Epithelial cell of prostate (primary cell): ENCODE measurements at places on chromosomes 5 and 9.
A peak's percentile ranks its signal among the peaks of the same experiment; 100 is the strongest.

GRCh38 chr5:173686950-173687349, 70.5 kb upstream of the BOD1 start:
- no peak for DNase-seq

DNA sequence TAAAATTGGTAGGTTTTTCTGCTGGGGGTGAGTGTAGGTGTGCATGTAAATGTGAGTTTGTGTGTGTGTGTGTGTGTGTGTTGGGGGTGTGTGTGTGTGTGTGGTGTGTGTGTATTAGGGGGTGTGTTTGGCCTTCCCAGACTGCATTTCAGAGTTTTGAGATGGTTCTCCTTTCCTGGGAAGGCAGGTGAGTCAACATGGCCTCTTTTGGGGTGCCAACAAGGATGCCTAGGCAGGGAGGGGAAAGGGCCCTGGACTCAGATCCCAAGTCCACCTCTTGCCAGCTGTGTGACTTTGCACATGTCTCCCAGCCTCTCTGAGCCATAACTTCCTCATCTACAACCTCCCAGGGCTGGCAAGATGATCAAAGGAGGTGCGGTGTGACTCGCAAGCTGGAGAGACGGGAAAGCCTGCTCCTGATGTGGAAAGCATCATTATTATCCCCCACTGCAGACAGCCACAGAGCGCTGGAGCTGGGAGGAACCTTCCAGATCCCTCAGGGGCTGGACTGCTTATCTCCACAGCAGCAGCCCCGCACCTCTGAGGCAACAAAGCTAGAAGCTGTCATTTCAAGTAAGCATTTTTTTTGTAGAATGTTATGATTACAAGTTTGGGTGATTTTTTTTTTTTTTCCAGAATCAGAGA, 63.5 kb upstream of the TBC1D2 start:
- DNase-seq: no peak

DNA sequence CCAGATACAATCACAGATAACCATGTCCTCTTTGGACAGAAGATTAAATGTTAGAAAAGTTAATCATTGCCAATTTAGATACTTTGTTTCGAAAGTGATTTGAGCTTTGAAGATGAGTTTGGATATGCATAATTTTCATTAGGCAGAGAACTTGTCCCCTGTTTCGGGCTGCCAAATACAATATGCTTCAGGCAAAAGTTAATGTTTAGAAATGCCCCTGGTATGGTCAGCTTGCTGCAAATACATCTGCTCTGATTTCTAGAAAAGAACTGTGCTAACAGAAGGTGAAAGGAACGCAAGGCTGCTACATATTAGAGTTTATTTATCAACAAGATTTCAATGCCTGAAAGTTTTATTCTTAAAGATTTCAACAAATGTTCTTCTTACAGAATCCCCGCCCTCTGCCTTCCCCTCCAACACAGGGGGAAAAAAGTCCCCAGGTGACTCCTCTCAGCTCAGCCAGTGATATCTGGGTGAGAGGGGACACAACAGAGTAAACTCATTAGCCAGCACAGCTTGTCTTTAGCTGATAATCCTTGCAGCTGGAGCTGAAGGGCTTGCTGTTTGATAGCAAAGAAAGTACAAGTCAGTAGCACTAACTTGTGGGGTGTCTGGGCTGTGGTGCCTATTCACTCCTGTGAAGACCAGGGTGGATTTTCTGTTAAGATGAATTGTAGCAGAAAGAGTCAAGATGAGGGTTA, 435.7 kb downstream of the DMAC1 start:
- DNase-seq: no peak

GRCh38 chr9:101097210-101097609, 68.7 kb downstream of the PLPPR1 start:
- no peak for DNase-seq

- peak; percentile 98 for DNase-seq
Observed at GRCh38 chr9:73133921-73134407, 17.7 kb upstream of the ANXA1 start.

GRCh38 chr5:31671339-31671741, 32.4 kb downstream of the PDZD2 start:
- DNase-seq: no peak

- no peak for DNase-seq
Observed at GRCh38 chr5:37709020-37709419, 130.8 kb downstream of the GDNF start.

- DNase-seq: no peak
Observed at GRCh38 chr5:139049780-139050179, 148.4 kb downstream of the SIL1 start.

GRCh38 chr9:115747731-115748130, 405.9 kb upstream of the PAPPA start:
- no peak for DNase-seq

- no peak for DNase-seq
Observed at GRCh38 chr5:171157276-171157675, 151.8 kb upstream of the TLX3 start.

DNA sequence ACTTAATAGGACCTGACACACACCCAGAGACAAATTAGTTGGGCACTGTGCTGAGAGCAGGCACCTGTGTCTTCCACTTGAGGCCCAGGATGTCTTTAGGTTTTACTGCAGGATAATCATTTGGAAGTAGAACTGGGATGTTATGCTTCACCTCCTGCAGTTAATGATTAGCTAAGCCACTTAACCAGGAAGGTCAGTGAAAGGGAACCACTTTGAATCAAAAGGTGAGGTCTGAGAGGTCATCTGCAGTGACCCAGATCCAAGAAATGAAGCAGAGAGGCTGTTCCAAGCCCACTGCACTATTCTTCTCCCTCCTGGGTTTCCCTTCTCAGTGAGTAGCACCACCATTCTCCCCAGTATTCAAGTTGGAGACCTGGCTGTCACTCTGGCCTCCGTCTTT, 110.5 kb downstream of the SNX18 start:
- DNase-seq: no peak

DNA sequence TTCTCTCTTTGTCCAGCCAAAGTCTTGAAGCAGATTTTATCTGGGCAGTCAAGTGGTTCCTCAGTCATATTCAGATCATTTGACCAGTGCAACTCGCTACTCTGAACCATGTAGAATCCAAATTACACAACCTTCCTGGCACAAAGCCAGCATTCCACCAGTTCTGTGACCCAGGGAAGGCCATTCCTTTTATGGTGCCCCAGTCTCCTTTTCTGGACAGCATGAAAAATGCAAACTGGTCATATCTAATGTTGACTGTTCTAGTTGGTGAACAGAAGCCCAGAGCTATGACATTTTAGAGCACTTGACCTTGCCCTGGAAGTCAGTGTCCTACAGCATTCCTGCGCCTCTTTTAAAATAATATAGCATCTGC, 364.6 kb downstream of the BRINP1 start:
- no peak for DNase-seq

- no peak for DNase-seq
Observed at GRCh38 chr9:108913391-108913790, 20.5 kb downstream of the ELP1 start.

- no peak for DNase-seq
Observed at GRCh38 chr9:88835038-88835466, 156.2 kb upstream of the S1PR3 start.

DNA sequence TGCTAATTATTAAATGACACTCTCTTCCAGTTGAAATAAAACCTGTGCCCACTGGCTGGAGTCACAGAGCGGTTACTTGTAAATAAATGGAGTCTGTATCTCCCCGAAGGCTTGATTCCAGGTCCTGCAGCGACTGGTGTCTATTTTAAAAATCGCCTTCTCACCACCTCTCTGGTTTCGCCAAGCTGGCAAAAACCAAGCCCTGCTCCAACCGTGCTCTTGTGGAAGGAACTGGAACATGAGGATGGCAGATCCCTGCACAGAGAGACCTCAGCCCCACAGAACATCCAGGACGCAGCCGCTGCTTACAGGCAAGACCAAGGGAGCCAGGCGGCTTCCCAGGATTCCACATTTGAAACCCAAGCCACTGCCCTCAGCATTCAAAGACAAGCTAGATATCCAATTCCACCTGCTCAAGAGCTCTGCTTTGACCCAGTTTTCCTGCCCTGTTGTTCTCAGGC, 15.0 kb downstream of the SEMA4D start:
- no peak for DNase-seq

GRCh38 chr5:127337876-127338275, 47.3 kb downstream of the MEGF10 start:
- no peak for DNase-seq

GRCh38 chr5:122413722-122414121, 101.7 kb downstream of the SNCAIP start:
- DNase-seq: no peak

- peak; percentile 27 for DNase-seq
Observed at GRCh38 chr9:78904686-78905085, 607.8 kb downstream of the PSAT1 start.

GRCh38 chr5:111772456-111773122, 15.6 kb upstream of the NREP start:
- DNase-seq: no peak

DNA sequence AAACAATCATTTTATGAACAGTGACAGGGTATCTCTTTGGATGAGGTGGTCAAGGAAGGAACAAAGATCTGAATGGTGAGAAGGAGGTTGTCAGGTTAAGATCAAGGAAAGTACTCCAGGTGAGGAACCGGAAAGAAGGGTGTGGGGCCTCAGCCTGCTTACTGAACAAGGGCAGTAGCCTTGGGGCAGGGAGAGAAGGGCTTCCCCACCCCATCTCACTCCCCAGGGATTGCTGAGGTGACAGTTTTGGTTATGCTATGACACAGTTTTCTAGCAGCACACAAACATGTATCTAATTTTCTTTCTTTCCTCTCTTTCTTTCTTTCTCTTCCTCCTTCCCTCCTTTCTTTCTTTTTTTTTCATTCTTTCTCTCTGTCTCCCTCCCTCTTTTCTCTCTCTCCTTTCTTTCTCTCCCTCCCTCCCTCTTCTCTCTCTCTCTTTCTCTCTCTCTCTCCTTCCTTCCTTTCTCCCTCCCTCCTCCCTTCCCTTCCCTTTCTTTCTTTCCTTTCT, 4.1 kb upstream of the HDHD3 start:
- DNase-seq: no peak

GRCh38 chr5:34684281-34684979, 28.3 kb downstream of the RAI14 start:
- DNase-seq: no peak

DNA sequence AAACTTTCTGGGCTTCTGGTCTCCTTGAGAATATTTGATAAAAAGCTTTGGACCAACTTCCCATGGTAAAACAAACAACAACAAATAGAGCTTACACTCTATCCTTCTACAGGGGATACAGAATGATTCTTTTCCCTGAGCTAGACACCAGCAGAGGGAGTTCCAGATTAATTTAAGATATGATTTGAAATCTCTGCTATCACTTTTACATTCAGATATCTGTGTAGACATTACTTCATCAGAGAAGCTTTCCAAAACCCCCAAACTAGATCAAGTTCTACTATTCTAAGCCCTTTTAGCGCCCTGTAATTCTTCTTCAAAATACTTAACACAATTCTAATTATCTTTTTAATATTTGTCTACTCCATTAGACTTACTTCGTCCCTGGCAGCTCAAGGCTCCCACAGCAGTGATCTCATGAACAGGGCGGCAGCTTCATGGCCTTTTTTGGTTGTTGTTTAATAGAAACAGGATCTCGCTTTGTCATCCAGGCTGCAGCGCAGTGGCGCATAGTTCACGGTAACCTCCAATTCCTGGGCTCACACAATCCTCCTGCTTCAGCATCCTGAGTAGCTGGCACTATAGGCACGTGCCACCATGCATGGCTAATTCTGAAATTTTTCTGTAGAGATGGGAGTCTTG, 955 bp upstream of the GALNT12 start:
- no peak for DNase-seq

DNA sequence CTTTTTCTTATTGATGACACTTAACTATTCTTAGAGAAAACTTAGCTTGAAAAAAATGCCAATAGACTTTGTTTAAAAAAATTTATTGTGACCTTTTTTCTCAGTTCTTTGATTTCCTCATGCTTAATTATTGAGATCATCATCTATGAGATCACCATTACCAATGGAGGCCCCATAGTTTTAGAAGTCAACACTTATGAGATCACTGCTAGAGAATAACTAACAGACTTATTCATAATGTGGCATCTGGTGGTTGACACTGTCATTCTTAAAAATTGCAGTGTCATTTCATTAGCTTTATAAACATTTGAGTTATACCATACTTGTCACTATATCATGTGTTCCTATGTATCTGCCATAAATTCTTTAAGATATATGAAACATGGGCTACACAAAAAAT, 14.9 kb upstream of the FEM1C start:
- DNase-seq: no peak

DNA sequence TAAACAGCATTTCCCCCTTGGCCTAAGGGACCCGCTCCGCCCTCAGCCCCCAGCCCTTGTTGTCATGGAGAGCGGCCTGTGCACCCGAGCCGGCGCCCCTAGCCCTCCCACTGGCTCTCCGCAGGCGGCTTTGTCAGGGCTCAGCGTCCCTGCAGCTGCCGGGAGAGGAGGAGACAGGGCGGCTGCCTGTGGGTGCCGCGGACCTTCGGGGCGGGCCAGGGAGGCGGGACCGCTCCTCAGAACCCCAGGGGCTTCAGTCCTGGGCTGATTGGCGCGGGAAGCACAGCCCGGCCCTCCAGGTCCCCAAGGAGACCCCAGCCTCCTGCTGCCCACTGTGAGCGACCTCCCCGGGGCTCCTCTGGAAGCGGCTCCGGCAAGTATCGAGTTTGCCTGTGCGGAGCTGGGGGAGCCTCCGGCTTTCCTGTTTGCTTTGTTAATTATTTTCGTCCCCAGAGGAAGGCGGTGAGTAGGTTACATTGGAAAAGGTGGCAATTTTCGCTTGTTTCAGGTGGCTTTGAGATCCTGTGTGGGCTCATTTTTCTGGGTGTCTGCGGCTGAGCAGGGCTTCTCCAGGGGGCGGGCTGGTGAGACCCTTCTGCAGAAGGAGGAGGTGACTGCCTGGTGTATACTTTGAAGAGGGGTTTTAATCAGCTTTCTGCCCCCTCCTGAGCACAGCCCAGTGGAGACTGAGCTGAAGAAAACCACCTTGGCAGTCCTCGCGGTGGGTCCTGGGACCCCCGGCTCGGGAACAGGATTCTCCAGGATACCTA, at the start of gene FGD3:
Gene FGD3, plus strand, starts transcription at position 256 of the 770 bp plus-strand sequence. CDS start 28,734 bp downstream, outside the sequence.
- no peak for DNase-seq

- no peak for DNase-seq
Observed at GRCh38 chr9:29176786-29177185, 1603.5 kb upstream of the C9orf72 start.

GRCh38 chr5:15606197-15606596, 106.2 kb downstream of the FBXL7 start:
- DNase-seq: no peak

GRCh38 chr5:78716206-78716605, 67.6 kb upstream of the LHFPL2 start:
- no peak for DNase-seq

- DNase-seq: no peak
Observed at GRCh38 chr5:136040746-136041415, 12.1 kb downstream of the TGFBI start.

GRCh38 chr9:94720846-94721549, 5.5 kb upstream of the AOPEP start:
- DNase-seq: peak; percentile 79

GRCh38 chr9:132797861-132798659, 80.0 kb downstream of the AK8 start:
- no peak for DNase-seq

DNA sequence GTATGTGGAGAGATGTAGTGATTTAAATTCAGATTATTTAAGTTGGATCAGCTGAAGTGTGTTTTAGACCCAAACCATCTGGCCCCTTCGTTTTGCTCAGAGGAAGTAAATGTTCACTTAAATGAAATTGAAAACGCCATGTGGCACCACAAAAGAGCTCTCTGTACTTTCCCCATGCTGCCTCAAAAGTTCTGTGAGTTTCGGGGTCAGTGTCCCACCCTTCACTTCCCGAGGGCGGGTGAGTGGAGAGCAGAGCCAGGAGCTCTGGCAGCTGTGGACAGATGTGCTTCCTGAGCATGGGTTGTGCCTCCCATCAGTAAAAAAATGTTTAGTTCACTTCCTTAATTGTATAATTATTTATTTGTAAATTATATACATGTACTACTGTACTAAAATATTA, 48.4 kb downstream of the PSD2 start:
- DNase-seq: no peak
